Foreskin melanocyte (primary cell): ENCODE measurements at places on chromosomes 6 and 20.

GRCh38 chr6:99603421-99604165 lies 3.0 kb upstream of the PRDM13 start:
- DNase-seq: no peak

- DNase-seq: peak; percentile 20
Measured at GRCh38 chr6:18527836-18528743, 140.9 kb downstream of the RNF144B start.

- peak; percentile 92 for DNase-seq
Measured at GRCh38 chr6:157535340-157536222, 154.6 kb downstream of the ZDHHC14 start.

GRCh38 chr20:11173916-11174315 lies 500.1 kb upstream of the JAG1 start:
- DNase-seq: no peak

DNA sequence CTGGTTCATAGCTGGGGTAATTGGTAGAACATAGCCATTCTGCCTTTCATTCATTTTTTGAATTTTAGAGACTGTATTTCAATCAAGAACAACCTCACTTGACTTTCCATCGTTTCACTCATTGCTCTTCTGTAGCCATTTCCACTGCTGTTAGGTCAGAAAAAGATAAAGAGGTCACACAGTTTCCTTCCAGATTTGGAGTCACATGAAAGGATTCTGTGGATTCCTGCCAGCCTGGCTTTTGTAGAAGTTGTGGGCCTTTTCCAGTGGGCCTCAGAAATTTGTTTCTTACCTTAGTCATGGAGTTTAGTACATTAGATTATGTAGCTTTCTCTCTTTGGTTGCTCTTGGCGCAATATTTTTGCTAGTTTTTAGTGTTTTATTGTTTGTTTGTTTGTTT lies 157.8 kb downstream of the SASH1 start:
- DNase-seq: no peak

- DNase-seq: no peak
Measured at GRCh38 chr6:23006656-23007055, 437.3 kb downstream of the HDGFL1 start.

GRCh38 chr6:117404548-117404947 lies 21.2 kb downstream of the ROS1 start:
- no peak for DNase-seq

- peak; percentile 97 for DNase-seq
Measured at GRCh38 chr6:134446218-134446848, 128.4 kb upstream of the SGK1 start.

GRCh38 chr6:137637121-137637520 lies 142.9 kb upstream of the OLIG3 start:
- DNase-seq: peak; percentile 97

- no peak for DNase-seq
Measured at GRCh38 chr6:2378046-2378657, 132.7 kb upstream of the GMDS start.

DNA sequence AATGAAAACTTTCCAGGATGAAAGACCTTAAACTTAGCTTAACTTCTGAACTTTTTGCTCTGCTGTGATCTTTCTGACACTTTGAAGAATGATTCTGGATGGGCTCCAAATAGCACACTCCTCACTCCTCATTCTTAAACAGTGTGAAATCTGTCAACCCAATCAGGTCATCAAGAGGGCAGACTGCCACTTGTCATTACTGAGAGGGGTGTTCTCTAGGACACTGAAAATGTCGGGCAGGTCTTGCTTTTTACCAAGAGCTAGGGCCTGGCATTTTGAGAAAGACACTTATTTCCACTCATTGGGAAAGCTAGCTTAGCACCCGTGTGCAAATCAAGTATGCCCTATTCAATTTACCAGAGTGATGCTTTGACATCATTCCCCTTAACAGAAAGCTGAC lies 122.2 kb downstream of the MTFR2 start:
- DNase-seq: no peak

DNA sequence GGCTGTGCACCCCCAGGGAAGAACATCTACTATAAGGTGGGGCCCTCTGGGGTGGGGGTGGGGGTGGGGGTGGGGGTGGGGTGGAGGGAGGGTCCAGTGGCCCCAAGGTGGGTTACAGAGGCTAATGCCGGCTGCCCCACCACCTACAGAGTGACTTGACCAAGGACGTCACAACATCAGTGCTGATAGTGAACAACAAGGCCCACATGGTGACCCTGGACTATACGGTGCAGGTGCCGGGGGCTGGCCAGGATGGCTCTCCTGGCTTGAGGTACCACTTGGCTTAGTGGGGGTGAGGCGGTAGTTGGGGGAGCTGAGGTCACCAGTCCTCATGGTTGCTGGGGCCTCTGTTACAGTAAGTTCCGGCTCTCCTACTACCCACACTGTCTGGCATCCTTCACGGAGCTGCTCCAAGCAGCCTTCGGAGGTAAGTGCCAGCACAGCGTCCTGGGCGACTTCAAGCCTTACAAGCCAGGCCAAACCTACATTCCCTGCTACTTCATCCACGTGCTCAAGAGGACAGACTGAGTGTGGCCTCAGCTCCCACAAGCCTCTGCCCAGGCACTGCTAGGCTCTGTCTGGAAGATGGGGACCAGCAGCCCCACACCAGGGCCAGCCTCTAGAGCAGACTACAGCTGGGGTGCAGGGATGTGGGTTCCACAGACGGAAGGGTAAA lies 2.8 kb downstream of the GNMT start:
- DNase-seq: no peak

DNA sequence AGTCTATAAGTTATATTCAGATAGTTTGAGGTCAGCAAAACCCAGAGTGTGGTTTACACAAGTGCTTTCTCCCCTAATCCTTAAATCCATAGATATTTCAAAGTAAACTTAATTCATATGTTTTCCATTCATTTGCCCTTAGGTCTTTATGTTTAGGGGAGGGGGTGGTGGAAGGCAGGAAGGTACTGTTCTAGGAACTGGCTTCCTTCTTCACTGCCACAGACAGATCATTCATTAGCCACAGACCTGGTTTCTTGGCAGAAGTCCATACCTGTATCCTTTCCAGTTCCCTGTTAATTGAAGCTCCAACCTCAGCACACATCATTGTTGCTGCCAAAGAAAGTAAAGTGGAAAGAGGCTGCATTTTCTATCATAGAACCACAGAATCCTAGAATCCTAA lies 123.0 kb downstream of the AIG1 start:
- no peak for DNase-seq
